ENCODE measurements at places on chromosomes 1 and 21.

- no peak for DNase-seq
Observed at GRCh38 chr1:214317300-214317699, 36.3 kb downstream of the SMYD2 start.

DNA sequence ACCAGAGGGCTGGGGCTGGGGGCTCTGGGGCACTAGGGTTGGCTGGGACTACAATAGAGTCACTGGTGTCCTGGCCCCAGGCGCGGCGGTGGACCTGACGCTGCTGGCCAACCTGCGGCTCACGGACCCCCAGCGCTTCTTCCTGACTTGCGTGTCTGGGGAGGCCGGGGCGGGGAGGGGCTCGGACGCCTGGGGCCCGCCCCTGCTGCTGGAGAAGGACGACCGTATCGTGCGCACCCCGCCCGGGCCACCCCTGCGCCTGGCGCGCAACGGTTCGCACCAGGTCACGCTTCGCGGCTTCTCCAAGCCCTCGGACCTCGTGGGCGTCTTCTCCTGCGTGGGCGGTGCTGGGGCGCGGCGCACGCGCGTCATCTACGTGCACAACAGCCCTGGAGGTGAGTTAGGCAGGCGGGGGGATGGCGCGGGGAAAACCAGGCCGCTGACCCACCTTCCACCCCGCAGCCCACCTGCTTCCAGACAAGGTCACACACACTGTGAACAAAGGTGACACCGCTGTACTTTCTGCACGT, 4.1 kb downstream of the TIE1 start:
- DNase-seq = no peak

- DNase-seq = no peak
Observed at GRCh38 chr21:41133874-41134522, 34.0 kb upstream of the BACE2 start.

- DNase-seq = no peak
Observed at GRCh38 chr1:106608841-106609240, 447.6 kb upstream of the PRMT6 start.

- no peak for DNase-seq
Observed at GRCh38 chr1:231407547-231408396, 14.3 kb downstream of the EGLN1 start.

DNA sequence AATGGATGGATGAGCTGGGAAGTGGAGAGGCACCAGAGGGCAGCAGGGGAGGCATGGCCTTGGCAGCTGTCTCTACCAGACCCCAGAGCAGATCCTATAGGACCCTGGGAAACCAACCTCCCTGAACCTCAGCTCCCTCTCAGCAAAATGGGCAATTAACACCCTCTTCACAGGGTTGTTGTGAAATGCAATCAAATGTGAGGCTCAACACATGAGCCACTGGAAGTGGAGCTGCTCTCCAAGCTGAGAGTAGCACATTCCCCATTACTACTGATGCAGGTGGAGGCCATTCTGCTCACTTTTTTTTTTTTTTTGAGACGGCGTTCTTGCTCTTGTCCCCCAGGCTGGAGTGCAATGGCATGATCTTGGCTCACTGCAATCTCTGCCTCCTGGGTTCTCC, 6.5 kb upstream of the SYNC start:
- DNase-seq = no peak

DNA sequence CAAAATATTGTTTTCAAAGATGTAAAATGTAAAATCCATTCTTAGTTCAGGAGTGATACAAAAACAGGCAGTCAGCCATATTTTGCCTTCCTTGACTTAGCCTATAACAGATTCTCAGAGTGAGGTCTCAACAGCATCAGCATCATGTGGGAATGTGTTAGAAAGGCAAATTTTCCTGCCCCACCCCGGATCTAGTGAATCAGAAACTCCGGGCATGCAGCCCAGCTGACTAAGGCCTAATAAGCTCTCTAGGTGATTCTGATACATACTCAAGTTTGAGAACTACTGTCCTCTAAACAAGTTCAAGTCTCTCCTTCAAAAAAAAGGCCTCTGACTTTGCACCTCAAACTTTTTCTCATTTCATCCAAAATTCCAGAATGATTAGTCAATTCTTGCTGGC, 46.9 kb upstream of the PRRC2C start:
- DNase-seq = no peak

DNA sequence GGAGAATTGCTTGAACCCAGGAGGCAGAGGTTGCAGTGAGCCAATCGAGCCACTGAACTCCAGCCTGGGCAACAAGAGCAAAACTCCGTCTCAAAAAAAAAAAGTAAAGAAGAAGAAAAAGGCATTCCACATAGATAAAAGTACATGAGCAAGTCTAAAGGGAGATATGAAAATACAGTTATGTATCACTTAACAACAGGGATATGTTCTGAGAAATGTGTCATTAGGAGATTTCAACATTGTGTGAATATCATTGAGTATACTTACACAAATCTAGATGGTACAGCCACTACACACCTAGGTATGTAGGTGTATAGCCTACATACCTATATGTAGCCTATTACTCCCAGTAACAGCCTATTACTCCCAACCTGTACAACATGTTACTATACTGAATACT, 12.7 kb downstream of the ARNT start:
- DNase-seq = no peak

DNA sequence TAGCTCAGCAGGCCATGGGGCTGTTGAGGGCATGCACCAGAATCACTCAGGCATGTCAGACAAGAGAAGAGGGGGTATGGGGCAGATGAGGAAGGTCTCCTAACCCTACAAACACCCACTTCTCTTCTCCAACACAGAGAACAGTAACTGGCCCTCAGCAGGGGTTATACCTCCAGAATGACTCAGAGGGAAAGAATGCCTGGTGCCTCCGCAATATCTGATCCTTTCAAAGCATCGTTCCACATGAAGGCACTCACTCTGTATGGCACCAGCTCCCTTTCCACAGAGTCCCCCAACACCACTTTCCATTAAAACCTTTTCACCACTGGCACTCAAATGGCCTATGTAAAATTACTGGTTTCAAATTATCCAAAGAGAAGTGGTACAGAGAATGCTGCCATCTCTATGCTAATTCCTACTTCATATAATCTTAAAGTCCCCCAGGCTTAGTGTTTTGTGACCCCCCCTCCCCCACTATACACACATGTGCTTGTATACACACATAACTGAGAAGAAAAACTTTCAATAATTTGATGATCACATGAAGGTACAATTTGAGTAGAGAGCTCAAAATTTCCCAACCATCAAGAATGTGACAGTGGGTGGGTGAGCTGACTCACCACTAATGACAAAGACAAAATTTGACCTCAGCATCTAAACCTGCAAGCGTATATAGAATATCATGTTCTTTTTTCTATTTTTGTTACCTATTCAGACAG, 91.5 kb downstream of the SIPA1L2 start:
- no peak for DNase-seq

GRCh38 chr1:54400329-54400728, 5.9 kb downstream of the SSBP3 start:
- no peak for DNase-seq

DNA sequence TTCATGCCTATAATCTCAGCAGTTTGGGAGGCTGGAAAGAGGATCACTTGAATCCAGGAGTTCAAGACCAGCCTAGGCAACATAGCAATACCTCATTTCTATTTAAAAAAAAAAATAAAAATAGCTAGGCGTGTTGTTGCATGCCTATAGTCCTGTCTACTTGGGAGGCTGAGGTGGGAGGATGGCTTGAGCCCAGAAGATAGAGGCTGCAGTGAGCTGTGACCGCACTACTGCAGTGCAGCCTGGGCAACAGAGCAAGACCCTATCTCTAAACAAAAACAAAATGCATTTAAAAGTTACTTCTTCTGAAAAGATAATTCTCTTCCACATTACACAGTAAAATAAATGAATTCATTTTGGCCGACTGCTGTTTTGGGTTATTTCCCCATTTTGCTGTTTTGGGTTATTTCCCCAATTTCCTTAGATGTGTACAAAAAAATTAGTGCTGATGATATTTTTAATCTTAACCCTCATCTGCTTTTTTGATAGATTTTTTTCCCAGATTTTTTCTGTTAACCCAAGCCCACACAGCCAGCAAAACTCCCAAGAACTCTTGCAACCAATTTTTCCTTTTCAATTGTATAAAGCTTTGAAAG, 23.0 kb upstream of the SAMSN1 start:
- no peak for DNase-seq

GRCh38 chr1:199102239-199102638, 463.4 kb downstream of the PTPRC start:
- DNase-seq = no peak

DNA sequence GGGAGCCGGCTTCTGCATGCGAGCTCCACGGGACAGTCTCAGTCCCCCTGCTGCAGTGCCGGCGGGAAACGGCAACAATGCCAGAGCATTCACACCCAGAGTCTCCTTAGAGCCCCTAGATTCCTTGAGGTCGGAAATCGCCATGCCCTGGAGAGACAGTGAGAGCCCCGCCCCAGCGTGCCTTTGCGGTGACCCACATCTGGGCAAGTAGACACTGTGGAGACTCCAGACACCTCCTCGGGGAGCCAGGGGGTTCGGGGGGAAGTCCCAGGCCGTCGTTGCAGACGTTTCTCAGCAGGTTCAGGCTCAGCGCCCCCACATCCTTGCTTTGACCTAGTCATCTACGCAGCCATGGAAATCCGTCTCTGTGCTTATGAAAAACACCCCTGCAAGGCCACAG, 81.3 kb upstream of the ARHGEF16 start:
- DNase-seq = no peak

- DNase-seq = no peak
Observed at GRCh38 chr1:164623805-164624204, 64.8 kb downstream of the PBX1 start.

- DNase-seq = no peak
Observed at GRCh38 chr1:187577610-187578009, 748.9 kb downstream of the PLA2G4A start.

DNA sequence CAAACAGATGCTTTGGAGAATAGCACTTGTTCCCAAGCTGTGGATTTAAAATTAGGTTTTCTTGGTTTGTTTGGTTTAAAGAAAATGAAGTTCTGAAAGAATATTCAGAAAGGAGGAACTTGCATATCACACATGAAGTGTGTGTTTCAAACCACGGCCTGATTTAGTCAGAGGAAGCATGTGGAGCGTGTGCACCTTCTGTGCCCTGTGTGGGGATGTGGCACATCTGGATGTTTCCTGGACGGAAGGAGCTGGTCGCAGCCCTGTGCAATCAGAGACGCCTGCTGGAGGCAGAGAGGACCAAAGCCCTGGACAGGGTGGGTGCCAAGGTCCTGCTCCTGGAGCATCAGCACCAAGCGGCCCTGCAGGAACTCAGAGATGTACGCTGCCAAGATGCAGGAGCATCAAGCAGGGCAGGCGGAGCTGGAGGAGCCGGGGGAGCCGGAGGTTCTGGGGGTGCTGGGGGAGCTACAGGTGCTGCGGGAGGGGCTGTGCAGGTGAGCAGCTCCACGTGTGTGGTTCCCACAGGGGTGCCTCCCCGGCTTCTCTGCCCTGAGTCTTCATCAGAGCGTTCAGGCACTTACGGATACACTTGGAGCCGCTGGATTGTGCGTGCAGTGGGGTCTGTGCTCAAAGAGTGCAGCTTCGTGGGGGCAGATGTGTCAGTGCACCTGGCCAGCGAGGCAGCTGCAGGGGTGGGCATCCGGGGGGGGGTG, 45.7 kb downstream of the PCNT start:
- DNase-seq = no peak

DNA sequence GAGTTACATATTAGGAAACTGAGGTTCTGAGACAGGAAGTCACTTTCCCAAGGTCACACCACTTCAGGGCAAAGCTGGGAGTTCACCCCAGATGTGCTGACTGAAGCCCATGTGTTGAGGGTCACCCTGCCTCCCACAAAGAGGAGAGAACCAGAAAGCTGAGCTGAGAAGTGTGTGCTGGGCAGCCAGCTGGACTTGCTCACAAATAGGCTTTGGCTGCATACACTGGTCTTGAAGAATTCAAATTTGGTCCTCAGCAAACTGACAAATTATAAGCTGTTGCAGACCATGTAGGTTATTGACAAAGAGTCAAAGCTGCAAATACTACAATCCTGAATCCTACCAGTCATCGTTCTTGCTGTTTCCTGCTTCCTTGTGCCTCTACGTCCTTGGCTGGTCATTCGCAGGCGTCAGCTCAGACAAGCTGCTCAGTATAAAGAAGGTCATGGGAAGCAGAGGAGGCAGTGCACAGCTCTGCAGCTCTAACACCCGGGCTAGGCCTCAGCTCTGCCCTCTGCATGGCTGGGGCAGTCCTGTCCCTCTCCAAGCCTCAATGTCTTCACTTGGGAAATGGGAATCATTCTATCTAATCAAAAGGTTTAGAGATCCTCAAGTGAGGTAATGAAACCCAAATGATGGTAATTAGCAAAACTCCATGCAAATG, 40.0 kb downstream of the CDCP2 start:
- DNase-seq = no peak

- DNase-seq = no peak
Observed at GRCh38 chr1:210201681-210202080, 30.9 kb upstream of the SERTAD4 start.
